Gastroesophageal sphincter (tissue), 4 donors: ENCODE measurements at places on chromosomes 3 and 15.

DNA sequence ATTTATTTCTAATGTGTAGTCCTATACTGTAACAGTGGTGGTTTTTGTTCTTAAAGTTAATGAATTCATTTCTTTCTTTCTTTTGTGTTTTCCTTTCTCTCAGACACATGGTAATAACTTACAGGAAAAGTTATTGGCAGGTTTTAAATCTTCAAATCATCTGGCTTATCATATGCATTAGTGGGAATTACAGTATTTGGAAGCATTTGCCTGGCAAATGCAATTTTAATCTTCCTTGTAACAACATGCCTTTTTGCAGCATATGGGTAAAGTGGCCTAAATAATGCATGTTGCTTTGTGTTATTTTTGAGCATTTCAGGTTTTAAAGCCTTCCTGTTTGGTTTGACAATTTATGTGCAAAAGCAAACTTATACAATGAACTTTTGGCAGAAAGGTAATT lies 66.8 kb downstream of the GALK2 start:
- ATAC-seq: no peak

DNA sequence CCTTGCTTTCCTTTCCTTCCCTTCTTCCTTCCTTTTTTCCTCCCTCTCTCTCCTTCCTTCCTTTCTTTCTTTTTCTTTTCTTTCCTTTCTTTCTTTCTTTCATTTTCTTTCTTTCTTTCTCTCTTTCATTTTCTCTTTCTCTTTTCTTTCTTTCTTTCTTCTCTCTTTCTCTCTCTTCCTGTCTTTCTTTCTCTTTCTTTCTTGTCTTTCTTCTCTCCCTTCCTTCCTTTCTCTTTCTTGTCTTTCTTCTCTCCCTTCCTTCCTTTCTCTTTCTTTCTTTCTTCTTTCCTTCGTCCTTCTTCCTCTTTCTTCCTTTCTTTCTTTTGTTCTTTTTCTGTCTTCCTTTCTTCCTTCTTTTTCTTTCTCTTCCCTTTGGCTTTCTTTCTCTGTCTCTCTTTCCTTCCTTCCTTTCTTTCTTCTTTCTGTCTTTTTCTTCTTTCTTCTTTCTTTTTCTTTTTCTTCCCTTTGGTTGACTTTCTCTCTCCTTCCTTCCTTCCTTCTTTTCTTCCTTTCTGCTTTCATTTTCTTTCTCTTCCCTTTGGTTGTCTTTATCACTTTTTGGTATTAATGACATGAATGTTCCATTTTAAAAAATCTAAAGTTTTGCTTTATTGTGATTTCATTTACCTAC lies 496.4 kb upstream of the CBLB start:
- ATAC-seq: no peak

DNA sequence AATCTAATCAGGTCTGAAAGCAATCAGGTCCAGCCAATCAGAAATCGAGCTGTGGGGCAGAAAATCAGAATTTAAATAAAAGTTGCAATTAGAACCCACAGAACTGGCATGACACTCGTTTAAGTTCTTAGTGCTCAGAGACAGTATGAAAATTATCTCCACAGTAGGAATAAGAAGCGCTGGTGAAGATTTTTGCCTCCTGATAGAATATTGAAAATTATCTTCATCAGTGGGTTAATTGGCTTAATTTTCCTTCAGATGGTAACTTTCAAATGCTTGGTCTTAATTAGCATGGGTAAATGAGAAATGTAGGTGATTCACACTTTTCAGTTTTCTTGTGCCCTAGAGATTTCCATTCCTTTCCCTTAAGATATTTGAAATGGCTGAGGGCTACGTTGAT lies 109.1 kb upstream of the MDFIC2 start:
- no peak for ATAC-seq

DNA sequence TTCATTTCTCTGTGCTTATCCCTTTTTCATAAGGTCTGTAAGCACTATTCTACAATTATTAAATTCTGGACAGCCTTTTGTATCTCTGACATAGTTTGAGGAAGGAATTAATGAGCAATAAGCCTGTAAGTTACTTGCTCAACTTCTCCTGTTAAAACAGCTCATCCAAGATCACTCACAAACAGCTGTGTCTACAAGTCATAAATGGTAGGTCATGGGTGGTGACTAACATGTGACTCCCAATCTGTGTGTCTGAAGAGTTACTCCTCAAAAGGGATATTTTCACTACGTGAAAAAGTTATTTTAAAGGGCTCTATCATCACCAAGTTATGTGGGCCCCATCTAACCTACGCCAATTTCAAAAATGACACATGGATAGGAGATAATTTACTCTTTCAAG lies 145.2 kb upstream of the CBLB start:
- ATAC-seq: no peak

DNA sequence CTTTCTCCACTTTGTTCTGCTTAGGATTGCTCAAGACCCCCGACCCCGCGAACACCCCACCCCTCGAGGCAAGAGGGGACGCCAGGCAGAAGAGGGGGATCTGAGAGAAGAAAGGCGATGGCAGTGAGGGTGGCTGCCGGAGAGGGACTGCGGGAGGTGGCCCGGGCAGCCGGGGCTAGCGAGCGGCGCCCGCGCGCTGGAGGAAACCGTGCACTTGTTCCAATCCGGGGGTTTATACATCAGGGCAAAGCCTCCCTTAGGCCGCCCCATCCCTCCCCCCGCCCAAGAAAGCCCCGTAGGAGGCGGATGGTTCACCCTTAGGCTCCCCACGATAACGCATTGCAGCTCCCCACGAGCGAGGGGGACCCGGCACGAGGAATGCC lies 475 bp downstream of the ERC2 start:
- no peak for ATAC-seq

DNA sequence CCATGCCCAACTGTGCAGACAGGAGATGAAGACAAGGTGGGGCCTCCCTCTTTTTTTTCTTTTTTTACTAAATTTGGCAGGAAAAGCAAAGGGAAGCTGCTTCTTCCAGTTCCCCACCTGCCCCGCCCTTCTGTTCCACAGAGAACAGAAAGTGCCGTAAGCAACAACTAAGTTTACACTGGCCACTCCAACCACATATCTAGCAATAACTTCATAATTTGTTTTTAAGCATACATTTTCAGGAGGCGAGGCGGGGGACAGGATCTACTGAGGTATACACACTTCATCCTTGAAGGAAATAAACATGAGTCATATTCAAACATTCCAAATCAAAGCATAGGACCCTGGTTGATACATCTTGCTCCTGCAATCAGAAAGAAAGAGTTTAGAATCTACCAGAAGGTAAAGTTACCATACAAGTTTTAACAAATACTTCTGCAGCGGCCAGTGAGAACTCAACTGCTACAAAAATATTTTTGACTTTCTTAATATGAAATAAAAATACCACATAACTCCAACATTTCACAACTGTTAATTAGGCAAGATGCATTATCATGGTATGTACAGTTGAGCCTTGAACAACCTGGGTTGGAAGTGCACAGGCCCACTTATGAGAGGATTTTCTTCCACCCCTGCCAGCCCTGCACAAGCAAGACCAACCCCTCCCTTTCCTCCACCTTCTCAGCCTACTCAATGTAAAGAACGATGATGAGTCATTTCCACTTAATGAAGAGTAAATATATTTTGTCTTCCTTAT lies 50.7 kb downstream of the FOXP1 start:
- ATAC-seq: no peak

GRCh38 chr15:67091071-67091979 lies 25.9 kb downstream of the SMAD3 start:
- peak; percentile 51 for ATAC-seq

DNA sequence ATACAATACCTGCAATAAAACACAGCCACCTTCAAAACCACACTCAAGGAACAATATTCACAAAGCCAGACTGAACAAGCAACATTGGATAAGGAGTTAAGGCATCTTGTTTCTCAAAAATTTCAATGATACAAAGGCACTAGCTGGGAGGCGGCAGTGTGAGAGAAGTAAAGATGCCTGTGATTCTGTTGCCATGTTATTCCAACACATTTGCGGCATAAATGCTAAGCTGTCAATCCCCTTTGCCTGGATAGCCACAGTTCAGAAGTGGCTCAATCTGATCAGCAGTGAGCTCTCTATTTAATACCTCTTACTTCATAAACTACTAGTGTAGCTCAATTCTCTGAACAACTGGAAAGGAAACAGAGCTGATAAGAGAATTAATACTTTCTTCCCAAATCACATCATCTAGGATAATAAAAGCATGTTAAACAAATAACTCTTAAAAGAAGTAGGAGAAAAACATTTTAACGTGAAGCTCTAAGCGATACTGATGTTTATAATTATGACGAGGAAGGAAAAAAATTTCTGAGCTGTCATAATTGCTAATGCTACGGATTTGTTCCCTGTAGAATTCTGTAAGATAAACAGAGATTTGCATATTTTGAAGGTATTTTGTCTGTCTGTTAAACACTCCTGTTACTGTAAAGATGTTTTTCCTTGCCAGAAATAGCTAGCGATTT lies 358.4 kb downstream of the FOXP1 start:
- no peak for ATAC-seq

GRCh38 chr15:39426552-39427532 lies 154.0 kb upstream of the THBS1 start:
- ATAC-seq: peak; percentile 71
